ENCODE measurements at places on chromosomes 3 and 15. TPM values are rescaled to one million over a fixed set of nuclear protein-coding genes. Genes with fewer than 3 reads are reported as not detected.
A peak's percentile ranks its signal among the peaks of the same experiment; 100 is the strongest.

SNX33 gene
- 20.2 TPM for total RNA-seq

GRCh38 chr3:145313751-145314150, 847.2 kb downstream of the PLOD2 start:
- H3K4me3 ChIP-seq = no peak overlapping the region
- DNase-seq = no peak
- H3K27ac ChIP-seq = no peak overlapping the region
- H3K4me1 ChIP-seq = no peaks in the 10 kb centered on the region
- no peaks in the 10 kb centered on the region for H3K27me3 ChIP-seq

GRCh38 chr15:39357480-39358268, 223.2 kb upstream of the THBS1 start:
- H3K4me3 ChIP-seq = no peak overlapping the region
- H3K27ac ChIP-seq = no peak overlapping the region
- no peaks in the 10 kb centered on the region for H3K36me3 ChIP-seq
- no peaks in the 10 kb centered on the region for H3K4me1 ChIP-seq

GRCh38 chr3:142013993-142014392, 135.4 kb downstream of the TFDP2 start:
- H3K27me3 ChIP-seq = no peaks in the 10 kb centered on the region
- H3K36me3 ChIP-seq = no peaks in the 10 kb centered on the region
- DNase-seq = no peak
- H3K27ac ChIP-seq = no peak overlapping the region

- no peak for DNase-seq
- H3K4me1 ChIP-seq = no peaks in the 10 kb centered on the region
- no peak overlapping the region for H3K4me3 ChIP-seq
- H3K36me3 ChIP-seq = no peaks in the 10 kb centered on the region
- no peaks in the 10 kb centered on the region for H3K27me3 ChIP-seq
Observed at GRCh38 chr3:25235031-25235430, 193.0 kb upstream of the RARB start.

- no peaks in the 10 kb centered on the region for H3K36me3 ChIP-seq
- no peak overlapping the region for H3K27ac ChIP-seq
- no peaks in the 10 kb centered on the region for H3K4me1 ChIP-seq
- no peak for DNase-seq
- no peaks in the 10 kb centered on the region for H3K27me3 ChIP-seq
Observed at GRCh38 chr3:46447228-46447985, 17.3 kb downstream of the LTF start.

- DNase-seq = no peak
- no peak overlapping the region for H3K4me3 ChIP-seq
Observed at GRCh38 chr15:40050788-40051470, 11.9 kb upstream of the SRP14 start.

GRCh38 chr3:104960579-104960978, 406.1 kb upstream of the ALCAM start:
- H3K36me3 ChIP-seq = no peaks in the 10 kb centered on the region
- no peak for DNase-seq
- H3K27ac ChIP-seq = no peak overlapping the region
- no peaks in the 10 kb centered on the region for H3K27me3 ChIP-seq

- DNase-seq = peak; percentile 12
- peaks cover 10% of the 10 kb centered on the region for H3K36me3 ChIP-seq
- no peak overlapping the region for H3K4me3 ChIP-seq
Observed at GRCh38 chr3:31592764-31593163, 60.0 kb downstream of the STT3B start.

Data from kidney (tissue), 22 donors.